Ovary (tissue), 10 donors: ENCODE measurements at places on chromosomes 5 and 9. TPM values are rescaled to one million over a fixed set of nuclear protein-coding genes. Genes with fewer than 3 reads are reported as not detected.

Gene GAPVD1
- 40.5 TPM for total RNA-seq

Gene TRIP13
- 3.9 TPM for total RNA-seq

Gene SLC36A2
- not detected for total RNA-seq

Gene TAF11L10
- total RNA-seq, result not detected

Gene ZNF300
- 8.9 TPM for total RNA-seq

Gene PLK2
- total RNA-seq, result 310 TPM

Gene NXNL2
- total RNA-seq, result 4.6 TPM

Gene OBP2B
- 0.77 TPM for total RNA-seq

Gene TMEM215
- 0.26 TPM for total RNA-seq

Gene TAS2R1
- not detected for total RNA-seq
